ENCODE measurements at places on chromosomes 7 and 10.

- DNase-seq: no peak
Observed at GRCh38 chr7:50795253-50795652, 12.6 kb upstream of the GRB10 start.

- no peak for DNase-seq
Observed at GRCh38 chr7:25386311-25386744, 158.0 kb upstream of the NPVF start.

- no peak for DNase-seq
Observed at GRCh38 chr7:40873248-40873647, 738.4 kb downstream of the SUGCT start.

- DNase-seq: no peak
Observed at GRCh38 chr10:113273181-113274163, 279.4 kb upstream of the HABP2 start.

- no peak for DNase-seq
Observed at GRCh38 chr10:103500481-103500880, 7.0 kb downstream of the NEURL1 start.

GRCh38 chr10:64486149-64486548, 964.9 kb downstream of the REEP3 start:
- DNase-seq: no peak

GRCh38 chr10:97821308-97822038, 28.2 kb upstream of the GOLGA7B start:
- no peak for DNase-seq

DNA sequence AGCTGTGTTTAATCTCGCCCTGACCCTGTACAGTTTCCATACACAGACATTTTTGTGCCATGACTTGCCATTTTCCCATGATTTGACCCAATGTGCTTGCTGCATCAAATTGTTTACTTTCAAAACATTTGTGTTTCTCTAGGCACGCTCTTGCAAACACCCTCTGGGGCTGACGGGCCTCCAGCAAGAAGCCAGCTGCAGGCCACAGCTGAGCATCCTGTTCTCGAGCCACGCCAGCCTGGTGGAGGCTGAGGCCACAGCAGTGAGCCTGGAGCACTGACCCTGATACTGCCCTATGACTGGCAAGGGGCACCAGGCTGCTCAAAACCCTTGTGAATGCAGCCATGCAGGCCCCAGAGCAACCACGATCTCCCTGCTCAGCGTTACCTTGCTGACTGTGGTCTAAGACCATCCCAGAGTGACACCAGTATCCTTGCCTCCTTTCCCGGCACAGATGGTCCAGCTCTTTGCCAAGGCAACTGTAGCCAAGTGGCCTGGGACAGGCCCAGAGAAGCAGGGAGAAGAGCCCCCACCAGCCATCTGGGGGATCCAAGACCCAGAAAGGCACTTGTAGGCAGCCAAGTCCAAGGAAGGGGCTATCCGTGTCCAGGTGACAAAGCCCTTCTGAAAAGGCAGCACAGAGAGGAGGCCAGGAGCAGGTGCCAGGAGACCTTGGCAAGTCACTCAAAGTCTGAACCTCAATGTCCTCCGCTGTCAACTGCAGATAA, 78.5 kb downstream of the OAT start:
- DNase-seq: no peak

- no peak for DNase-seq
Observed at GRCh38 chr10:1379601-1380000, 323.4 kb downstream of the WDR37 start.

- no peak for DNase-seq
Observed at GRCh38 chr10:15324611-15325010, 46.5 kb downstream of the FAM171A1 start.

DNA sequence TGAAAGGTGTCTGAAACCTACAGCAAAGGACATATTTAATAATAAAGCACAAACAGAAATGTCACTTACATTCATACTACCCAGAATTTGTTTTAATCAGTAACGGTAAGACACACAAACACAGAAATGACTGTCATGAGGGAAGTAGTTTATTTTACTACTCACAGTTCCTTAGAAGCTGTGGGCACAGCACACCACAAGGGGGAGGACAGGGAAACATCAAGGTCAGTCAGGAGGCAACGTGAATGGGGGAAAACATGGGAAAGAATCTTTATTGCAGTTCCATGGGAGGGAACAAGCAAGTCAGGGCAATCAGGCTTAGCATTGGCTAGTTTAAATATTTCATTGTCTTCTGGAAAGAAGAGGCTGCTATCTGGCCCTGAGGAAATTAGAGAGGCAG, 123.8 kb upstream of the PDSS1 start:
- DNase-seq: no peak

DNA sequence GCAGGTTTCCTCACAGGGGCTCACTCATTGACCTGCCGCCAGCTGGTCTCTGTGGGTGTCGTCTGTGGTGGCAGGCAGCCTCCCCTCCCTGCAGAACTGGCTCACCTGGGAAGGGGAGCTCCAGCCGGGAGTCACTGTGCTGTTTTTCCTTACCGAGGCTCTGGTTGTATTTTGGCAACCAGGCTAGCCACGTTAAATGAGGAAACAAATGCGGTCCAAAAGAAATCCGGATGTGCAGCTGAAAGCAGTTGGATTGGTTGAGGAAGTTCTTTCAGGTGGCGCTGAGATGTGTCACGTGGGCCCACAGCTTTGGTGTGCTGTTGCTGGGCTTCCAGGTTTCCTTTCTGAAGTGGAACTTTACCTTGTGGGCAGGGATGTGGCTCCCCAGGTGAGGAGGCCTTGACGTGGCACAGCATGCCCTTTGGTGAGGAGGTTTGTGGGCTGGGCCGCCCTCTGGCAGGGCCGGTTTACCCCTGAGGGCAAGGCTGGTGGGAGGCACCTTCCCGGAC, 14.2 kb downstream of the MTURN start:
- no peak for DNase-seq

DNA sequence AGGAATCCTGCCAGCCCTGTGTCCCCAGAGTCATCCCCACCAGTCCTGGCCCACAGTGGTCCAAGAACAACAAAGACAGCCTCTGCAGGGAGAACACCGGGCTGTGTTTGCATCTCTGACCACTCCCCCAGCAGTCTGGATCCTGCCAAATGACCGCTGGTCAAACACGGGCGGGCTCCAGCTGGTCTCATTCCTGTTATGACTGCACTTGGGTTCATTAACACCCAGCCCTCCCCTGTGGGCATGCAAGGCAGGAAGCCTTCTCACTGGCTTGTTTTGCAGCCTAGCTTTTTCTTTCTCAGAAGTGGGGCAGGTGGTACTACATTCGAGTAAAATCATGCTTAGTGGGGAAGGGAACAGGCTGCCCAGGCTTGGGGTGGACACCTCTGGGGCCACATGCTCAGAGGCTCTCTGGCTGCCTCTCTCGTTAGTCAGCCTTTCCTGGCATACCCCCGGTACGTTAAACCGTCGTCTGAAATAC, 190.0 kb downstream of the PLXNA4 start:
- no peak for DNase-seq

DNA sequence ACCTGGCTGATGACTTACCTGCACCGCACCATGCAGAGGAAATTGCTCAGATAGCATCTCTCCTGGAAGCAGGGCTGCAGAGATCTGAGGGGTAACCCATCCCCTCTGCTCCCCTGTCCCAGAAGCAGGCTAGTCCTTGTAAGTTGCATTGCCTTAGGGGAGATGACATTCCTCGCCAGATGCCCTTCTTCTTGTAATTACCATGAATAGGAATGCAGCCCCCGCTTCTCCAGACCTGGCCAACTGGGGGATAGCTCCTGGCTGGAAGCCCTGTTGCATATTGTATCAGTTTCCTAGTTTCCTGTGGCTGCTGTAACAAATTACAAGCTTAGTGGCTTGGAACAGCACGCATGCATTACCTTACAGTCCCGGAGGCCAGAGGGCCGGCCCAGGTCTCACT, 47.5 kb upstream of the EN2 start:
- DNase-seq: no peak

GRCh38 chr7:104857458-104858425, 156.3 kb upstream of the KMT2E start:
- DNase-seq: no peak

DNA sequence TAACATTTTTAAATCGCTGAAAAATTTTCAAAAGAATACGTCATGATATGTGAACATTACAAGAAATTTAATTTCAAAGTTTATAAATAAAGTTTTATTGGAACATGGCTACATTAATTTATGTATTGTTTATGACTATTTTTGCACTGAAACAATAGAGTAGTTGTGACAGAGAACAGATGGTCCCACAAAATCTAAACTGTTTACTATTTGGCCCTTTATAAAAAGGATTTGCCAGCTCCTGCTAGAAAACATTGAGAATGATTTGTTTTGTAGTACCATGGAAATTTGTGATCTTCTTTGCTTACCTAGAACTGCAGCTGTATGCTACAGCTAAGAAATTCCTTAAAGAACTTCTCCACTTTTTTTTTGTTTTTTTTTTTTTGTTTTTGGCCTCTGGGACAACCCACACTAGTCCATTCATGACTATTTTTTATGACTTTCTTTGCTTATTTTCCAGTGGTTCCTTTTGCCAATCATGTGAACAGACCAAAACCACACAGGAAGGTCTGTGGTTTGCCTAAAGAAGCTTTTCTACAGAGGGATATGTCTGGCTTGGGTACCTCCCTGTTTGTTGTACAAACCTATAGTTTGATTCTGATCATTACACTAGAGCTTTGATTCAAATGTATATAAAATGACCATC, 55.7 kb downstream of the ST7 start:
- no peak for DNase-seq

DNA sequence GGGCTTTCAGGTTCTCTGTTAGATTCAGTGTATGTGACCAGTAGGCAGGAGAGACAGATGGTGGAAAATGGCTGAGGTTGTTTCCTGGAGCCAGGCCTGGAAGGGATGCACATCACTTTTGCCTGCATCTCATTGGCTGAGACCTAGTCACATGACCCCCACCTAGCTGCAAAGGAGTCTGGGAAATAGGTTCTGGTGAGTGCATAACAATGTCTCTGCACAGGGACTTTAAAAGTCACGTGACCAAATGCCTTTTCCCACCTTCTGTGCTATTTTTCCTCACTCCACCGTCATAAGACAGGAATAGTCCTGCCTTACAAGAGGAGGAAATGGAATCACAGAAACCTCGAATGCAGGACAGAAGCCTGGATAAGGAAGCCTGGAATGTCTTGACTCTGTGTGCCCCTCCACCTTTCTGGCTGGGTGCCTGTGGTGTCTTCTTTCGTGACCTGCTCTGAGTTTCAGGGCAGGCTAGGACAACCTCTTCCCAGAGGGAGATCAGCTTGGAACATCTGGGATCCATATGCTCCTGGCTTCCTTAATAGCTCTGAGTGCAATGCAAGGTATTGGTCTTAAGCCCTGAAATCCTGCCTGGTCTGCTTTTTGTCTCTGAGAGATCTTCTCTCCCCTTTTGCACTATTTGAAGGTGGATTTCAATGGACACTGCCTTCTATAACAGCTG, 139.9 kb upstream of the ZNF438 start:
- no peak for DNase-seq

GRCh38 chr7:130994378-130995115, 260.5 kb upstream of the KLF14 start:
- no peak for DNase-seq

GRCh38 chr7:135349746-135350145, 116.1 kb downstream of the STRA8 start:
- no peak for DNase-seq

GRCh38 chr10:82889728-82890127, 1014.7 kb downstream of the NRG3 start:
- DNase-seq: no peak

- no peak for DNase-seq
Observed at GRCh38 chr7:37007691-37008090, 283.4 kb upstream of the AOAH start.

GRCh38 chr7:133197972-133198544, 54.8 kb upstream of the EXOC4 start:
- no peak for DNase-seq

DNA sequence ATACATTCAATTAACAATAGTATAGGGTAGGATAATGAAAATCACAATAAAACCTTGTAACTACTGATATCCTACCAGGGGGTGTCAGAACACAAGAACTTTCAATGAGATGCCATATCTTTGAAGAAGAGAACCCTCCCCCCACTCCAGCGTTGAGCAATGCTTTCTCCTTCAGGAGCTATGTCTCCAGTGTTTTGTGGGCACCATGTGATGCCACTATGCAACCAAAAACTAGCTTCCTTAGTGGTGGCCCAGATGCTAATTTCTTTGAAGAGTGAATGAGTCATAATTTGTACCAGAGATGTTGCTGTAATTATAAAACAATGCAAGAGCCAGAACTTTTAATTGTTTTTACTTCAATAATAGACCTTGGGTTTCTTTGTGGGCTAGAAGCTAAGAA, 76.0 kb upstream of the ADO start:
- no peak for DNase-seq

GRCh38 chr7:34931739-34932138, 105.5 kb downstream of the DPY19L1 start:
- no peak for DNase-seq

GRCh38 chr7:30308389-30308788, 24.0 kb downstream of the ZNRF2 start:
- DNase-seq: no peak

GRCh38 chr7:31858055-31858454, 171.0 kb downstream of the PPP1R17 start:
- no peak for DNase-seq

- DNase-seq: no peak
Observed at GRCh38 chr10:34392641-34393170, 422.4 kb downstream of the PARD3 start.

GRCh38 chr10:1526436-1527055, 210.8 kb downstream of the ADARB2 start:
- no peak for DNase-seq

DNA sequence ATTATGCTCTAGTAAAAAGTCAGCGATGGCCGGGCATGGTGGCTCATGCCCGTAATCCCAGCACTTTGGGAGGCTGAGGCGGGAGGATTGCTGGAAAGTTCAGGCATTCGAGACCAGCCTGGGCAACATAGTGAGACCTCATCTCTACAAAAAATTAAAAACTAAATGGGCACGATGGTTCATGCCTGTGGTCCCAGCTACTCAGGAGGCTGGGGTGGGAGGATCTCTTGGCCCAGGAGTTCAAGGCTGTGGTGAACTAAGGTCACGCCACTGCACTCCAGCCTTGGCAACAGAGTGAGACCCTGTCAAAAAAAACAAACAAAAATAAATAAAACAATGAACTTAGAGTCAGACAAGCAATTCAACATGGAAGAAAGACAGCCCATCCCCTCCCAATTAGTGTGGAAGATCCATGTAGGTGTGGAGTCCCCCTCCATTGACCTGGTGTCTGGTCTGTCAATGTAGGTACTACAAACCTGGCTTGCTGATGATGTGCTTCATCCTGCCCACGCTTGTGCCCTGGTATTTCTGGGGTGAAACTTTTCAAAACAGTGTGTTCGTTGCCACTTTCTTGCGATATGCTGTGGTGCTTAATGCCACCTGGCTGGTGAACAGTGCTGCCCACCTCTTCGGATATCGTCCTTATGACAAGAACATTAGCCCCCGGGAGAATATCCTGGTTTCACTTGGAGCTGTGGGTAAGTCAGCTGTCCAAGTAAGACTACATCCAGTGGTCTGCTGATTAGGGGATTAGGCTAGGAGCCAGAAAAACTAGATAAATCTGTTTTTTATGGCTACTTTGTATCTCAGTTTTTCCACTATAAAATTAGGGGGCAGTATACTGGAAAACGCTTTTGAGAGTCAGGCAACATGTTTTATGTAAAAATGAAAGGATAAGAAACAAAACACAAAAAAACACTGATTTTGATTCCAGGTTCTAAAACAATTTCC, 9.3 kb downstream of the SCD start:
- no peak for DNase-seq

Data from activated CD4-positive, alpha-beta T cell treated with anti-CD3 and anti-CD28 coated beads for 1 hour (primary cell).